ENCODE measurements at places on chromosomes 5 and 9.
A peak's percentile ranks its signal among the peaks of the same experiment; 100 is the strongest.

GRCh38 chr5:127088251-127088650, 14.9 kb upstream of the C5orf63 start:
- no peak for DNase-seq

- no peak for DNase-seq
These were observed 14.4 kb downstream of the IL9 start for GRCh38 chr5:135881244-135881643.

GRCh38 chr9:36934478-36935065, 99.5 kb downstream of the PAX5 start:
- no peak for DNase-seq

DNA sequence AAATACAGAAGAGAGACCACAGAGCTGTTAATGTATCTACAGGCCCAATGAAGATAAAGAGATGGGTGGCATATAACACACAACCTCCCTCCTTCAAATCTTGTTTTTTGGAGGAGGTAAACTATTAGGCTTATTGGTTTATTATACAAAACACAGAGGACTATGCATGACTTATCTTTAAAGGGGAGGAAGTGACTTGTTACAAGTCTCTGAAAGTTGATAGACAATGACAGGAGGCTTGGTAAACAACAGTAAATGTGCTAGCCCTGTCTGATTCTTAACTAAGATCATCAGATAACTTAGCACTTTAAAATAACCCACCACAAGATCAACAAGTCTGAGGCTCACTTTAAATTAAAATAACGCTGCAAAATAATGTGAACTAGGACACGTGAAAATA, 219.0 kb downstream of the MLLT3 start:
- DNase-seq, result no peak

DNA sequence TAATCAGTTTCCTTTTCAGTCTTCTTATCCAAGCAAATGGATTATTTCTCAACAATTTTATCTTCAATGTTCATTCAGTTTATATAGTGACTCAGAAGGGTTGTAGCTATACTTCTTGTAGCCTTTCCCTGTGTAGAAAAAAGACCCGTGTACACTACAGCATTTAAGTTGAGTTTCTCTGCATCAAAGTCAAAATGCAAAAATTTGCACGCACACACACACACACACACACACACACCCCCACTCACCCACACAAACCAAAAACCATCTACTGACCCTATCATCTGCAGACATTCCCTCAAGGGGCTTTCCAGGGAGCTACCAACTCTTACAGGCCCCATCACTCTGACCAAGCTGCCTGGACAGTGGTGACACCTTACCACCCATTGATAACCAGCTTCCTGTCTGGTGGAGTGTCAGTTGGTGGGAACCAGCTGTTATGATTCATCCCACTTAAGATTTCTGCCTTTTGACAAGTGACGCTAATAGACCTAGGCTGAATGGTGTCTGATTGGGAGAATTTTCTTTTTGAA, 12.2 kb upstream of the ELL2 start:
- DNase-seq, result peak; percentile 12

GRCh38 chr5:118467103-118467502, 521.2 kb downstream of the DTWD2 start:
- DNase-seq, result no peak

GRCh38 chr5:115472271-115473025, 72.1 kb downstream of the FEM1C start:
- DNase-seq, result no peak

DNA sequence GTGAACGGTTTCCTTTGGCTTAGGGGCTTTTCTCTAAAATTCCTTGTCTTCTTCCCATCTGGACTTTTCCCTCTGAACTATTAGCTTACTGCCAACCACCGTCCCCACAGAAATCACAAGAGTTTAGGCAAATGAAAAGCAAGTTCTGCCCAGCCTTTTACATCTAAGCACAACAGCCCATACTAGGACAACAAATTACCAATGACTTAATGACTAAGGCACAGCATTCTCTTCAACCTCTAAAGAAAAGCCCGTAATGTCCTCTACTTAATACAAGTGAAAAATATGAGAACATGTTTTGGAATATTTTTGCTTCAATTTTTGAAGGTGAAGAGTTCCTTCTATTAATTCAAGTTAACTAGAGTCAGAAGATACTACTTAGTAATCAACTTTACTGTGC, 1.2 kb downstream of the ZBTB5 start:
- no peak for DNase-seq

DNA sequence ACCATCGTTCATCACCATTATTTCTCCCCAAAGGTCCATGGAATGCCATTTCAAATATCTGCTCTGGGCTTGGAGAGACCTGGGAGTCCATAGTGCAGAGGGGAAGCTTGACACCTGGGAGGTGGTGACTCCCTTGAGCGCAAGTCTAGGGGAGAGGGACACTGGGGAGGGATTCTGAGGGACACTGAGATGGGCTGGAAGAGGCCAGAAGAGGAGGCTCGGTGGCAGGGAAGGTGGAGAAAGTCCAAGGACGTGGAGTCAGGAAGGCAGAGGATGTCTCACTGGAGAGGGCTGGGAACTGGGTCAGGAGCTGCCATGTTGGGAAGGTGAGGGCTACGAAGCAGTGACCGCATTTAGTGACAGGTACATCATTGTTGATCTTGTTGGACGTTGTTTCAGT, 160.3 kb upstream of the MVB12B start:
- DNase-seq, result no peak

- DNase-seq, result no peak
These were observed 309.9 kb downstream of the NR3C1 start for GRCh38 chr5:143093452-143094086.

DNA sequence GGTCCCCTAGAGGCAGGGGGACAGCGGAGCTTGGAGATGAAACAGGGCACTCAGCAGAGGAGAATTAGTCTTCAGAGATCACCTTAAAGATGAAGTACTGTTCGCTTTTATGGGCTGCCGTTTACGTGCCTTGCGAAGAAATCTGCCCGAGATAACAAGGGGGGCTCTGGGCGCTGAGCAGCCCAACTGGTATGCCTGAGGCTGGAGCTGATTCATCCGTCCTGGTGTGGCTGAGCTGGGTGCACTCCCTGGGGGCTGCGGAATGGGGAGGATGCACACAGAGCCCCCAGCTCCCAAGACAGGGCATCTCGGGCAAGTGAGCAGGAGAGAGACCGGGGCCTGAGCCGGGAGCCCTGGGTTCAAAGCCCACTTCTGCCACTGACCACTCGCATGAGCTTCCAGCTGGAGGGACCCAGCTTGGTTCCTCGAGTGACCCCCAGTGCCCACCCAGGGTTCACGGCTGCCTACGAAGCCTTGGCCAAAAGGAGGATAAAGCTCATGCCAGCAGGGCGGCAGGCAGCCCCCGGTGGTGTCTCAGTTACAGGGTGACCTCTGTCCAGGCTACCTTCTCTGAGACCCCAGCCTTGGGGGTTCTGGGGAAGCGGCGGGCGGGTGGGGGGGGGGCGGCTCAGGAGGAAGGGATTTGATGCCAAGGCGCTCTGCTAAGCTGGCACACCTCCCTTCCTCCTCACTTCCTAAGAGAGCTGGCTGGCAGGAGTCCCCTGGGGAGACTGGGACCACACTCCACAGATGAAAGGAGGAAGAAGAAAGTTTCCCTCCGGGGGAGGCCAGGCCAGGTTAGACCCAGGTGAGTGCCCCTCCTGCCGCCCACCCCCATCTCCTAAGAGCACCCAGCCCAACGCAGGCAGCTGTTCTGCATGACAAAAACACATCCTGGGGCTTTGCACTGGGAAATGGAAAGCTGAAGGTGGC, 5.7 kb downstream of the FIBCD1 start:
- no peak for DNase-seq

- DNase-seq, result no peak
These were observed 81.8 kb downstream of the NLN start for GRCh38 chr5:65803699-65804391.

DNA sequence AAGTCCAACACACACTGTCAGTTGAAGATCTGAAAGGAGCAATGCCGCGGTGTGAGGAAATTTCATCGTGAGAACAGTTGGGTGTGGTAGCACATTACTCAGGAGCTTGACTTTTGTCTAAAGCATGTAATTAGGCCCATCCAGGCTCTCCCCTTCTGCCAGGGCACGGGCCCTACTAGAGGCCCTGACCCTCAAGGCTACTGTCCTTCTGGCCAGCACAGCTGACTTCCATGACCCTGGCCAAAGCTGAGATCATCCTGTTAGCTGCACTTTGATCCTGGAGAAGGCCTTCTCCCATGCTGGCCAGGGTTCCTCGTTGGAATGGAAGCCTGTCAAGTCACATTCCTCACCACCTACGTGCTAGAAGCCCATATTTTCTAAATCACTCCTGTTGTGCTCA, 77.8 kb upstream of the SLC1A3 start:
- no peak for DNase-seq

Data from CD8-positive, alpha-beta memory T cell (primary cell).